Activated T-helper 9 cell treated with anti-CD3 and anti-CD28 coated beads, Interleukin-2, amount 50 U/mL, for 16 hours (primary cell): ENCODE measurements at places on chromosomes 6 and 20.

DNA sequence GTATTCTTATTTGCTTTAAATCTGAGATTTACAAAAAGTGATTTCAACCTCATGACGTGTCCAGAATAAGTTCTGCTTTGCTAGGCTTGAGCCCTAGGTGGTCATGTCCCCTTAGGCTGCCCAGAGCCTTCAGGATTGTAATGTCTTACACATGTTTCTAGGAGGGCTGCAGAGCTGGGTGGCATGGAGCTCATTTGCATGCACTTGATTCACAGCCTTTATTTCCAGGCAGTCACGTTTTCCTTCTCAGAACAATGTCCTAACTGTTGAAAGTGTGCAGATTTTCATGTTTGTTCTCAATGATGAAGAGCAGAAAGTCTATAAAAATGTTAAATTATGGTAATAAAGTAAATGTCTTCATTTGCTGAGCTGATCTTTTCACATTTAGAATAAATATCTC lies 448.6 kb upstream of the SOX4 start:
- DNase-seq = no peak

GRCh38 chr20:35523298-35523888 lies 6.1 kb downstream of the C20orf173 start:
- DNase-seq = peak; percentile 5

GRCh38 chr6:113171882-113172281 lies 685.3 kb upstream of the MARCKS start:
- DNase-seq = no peak

DNA sequence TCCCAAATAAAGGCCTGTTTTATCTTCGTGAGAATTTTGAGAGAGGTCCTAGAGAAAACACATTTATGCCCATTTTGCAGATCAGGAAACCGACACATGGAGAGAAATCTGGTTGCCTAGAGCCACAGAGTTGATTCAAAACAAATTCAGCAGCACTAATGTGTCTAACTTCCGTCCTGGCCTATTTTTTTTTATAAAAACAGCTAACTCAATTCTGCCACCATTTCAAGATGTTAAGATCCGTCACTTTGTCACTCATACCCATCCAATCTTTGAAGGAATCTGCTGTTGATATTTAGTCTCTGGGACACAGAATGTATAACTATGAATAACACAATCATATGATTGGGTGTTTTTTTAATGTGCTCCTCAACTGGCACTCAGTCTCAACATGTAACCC lies 611.1 kb upstream of the ARID1B start:
- DNase-seq = no peak

DNA sequence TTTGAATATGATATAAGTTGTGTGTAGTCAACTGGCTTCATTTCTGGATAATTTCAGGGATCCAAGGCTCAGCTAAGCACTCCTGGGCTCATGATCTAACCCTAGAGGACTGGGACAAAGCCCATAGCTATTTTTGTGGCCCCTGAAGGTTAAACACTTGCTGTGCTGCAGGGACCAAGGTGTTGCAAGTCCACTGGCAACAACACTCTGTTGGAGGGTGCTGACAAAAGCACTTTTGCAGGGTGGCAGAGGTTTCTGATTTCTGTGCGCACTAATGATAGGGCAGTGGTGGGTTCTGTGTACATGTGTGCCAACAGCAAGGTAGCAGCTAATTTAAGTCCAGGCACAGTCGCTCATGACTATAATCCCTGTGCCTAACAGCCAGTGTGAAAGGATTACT lies 445.3 kb upstream of the SYNCRIP start:
- DNase-seq = no peak

DNA sequence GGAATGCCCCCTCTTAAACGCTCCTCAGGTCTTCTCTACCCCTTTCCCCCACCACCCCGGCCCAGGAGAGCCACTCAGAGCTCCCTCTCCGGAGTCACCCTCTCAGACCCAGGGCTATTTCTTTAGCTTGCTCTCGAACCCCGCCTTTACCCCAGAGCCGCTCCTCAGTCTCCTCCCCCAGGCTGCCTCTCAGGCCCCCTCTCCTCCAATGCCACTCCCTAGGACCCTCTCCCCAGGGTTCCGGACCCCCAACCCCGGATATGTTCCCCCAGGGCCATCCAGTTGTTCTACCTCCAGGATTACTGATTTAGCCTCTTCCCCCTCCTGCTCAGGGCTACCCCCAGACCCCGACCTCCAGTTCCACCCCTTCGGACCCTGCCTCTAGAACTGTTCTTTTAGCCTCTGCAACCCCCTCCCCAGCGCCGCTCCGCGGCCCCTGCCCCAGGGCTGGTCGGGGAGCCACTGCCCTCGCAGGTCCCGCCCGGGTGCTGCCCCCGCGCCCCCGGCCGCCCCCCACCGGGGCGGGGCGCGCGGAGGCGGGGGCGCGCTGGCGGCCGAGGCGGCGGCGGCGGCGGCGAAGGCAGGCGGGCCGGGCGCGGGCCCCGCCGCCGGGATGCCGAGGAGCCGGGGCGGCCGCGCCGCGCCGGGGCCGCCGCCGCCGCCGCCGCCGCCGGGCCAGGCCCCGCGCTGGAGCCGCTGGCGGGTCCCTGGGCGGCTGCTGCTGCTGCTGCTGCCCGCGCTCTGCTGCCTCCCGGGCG lies at the start of gene MMP24:
MMP24 (plus strand) TSS at position 565 of the 758 bp plus-strand sequence; CDS start at position 614, 49 bp downstream.
- DNase-seq = no peak

GRCh38 chr6:11139051-11139960 lies 27.8 kb upstream of the ERVFRD-1 start:
- DNase-seq = no peak

DNA sequence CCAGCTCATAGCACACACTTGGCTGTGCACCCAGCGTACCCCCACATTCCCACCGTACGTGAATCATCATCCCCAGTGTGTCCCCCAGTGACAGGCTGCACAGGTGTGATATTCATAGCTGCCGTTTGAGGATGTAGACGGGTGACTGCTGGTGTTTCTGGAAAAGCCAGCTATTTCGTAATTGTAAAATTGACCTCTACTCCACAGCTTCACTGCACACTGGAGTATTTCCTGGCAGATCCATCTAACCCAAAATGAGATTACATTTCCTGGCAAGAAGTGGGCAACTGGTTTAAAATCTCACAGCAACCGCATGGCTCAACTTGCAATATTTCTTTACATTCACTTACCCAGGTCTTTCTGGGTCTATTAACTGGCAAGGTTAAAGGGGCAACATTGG lies 30.3 kb downstream of the CD83 start:
- no peak for DNase-seq

GRCh38 chr6:34381081-34381480 lies 11.4 kb downstream of the NUDT3 start:
- no peak for DNase-seq

DNA sequence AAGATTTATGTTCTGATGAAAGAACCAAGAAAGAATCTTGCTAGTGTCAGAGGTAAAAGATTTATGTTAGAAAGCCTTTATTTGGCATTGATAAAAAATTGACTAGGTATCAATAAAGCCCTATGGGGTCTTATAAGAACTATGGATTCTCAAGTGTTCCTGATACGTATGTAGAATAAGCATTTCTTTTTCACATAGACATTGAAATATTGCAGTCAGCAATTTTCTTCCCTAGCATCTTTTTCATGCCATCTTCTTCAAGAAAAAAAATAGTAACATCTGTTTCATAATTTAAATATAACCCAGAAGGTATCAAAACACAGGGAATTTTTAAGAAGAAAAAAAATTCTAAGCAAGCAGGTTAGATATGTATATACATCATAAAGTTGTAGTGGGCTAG lies 230.6 kb downstream of the CENPW start:
- DNase-seq = no peak

DNA sequence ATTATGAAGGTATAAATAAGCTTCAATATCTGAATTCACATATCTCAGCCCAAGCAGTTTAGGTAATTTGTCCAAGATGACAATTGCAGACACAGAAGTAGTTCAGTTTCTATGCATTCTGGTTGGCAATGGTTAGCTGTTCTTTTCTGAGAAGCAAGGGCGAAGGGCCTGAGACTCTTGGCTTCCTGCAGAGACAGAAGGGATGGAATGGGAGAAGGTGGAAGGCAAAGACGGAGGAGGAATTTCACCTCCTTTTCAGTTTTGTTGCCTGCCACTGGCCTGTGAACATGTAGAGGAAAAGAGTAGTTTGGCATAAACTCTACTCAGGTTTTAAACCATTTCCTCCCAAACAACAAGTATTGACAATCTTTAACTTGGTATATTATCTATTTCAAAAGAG lies 180.7 kb upstream of the HS3ST5 start:
- DNase-seq = no peak

DNA sequence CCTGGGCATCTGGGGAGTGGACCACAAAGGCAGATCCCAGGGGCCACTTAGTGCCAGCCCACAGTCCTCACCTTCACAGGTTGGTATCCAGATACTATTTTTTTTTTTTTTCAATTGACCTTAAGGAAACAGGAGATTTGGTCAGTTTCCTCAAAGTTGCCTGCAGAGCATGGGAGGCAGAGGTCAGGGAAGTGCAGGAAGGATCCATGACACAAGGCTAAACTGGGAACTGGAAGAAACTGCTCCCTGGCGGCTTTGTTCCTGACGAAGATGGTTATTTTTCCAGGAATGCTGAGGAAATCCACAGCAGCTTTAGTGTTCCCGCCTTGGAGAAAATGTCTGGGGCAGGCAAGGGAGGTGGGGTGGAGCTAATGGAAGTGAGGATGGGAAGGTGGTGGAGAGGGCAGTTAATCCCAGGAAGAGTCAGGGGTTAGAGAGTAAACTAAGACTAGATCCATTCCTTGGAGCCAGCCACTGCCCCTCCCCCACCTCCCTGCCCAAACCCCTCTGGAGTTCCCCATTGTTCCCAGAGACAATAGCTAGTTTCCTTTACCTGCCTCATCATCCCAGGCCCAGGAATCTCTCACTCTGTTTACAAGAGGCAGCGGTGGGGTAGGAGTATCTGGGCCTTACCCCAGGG lies 14.3 kb upstream of the MYMX start:
- DNase-seq = no peak
